ENCODE measurements at places on chromosomes 16 and 17.
A peak's percentile ranks its signal among the peaks of the same experiment; 100 is the strongest.

- peak; percentile 92 for DNase-seq
Measured at GRCh38 chr16:89721546-89722391, 432 bp downstream of the ZNF276 start.

GRCh38 chr16:80851831-80852230 lies 47.4 kb upstream of the CDYL2 start:
- DNase-seq, result peak; percentile 14

GRCh38 chr17:65558683-65559460 lies 2.6 kb downstream of the AXIN2 start:
- DNase-seq, result peak; percentile 16

DNA sequence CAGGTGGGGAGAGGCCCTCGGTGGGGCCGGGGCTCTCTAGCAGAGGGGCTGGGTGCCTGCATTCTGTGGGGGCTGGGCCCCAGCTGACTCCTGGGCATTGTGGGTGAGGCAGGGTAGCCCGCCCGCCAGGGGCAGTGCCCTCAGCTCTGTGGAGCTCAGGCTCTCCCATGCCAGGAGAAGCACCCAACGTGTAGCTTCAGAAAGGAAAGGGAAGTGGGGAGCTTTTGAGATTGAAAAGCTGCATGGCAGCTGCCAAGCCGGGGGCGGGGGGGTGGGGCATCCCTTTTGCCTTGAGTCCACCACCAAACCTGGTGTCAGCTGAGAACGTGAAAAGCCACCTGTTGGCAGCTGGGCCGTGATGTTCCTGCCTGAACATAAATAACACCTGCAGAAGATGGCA lies 192.1 kb upstream of the CIBAR2 start:
- DNase-seq, result no peak

GRCh38 chr17:38910325-38910724 lies 15.1 kb upstream of the LASP1NB start:
- DNase-seq, result no peak

DNA sequence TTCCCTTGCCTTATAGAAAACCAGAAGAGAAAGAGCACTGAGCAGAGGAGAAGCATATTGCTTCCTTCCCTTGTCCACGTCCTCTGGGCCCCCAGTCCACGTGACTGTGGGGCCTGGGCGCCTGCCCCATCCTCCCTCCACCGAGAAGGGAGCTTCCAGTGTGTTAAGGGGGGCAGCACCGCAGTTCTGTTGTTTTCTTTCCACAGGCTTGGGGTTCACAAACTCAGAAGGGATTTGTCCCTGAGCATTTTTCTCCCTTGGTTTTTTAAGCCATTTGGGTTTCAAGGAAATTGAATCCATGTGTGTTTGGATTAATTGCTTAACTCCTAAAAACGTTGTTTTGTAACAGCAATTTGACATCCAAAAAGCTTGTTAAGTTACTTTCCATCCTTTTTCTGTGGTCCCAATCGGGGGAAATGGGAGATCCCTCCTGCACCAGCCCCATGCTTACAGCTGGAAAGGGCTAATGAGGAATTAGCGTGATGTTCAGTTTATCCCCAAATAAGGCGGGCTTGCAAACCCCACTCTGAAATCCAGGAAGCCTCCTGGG lies 347.5 kb upstream of the TNRC6C start:
- DNase-seq, result no peak

DNA sequence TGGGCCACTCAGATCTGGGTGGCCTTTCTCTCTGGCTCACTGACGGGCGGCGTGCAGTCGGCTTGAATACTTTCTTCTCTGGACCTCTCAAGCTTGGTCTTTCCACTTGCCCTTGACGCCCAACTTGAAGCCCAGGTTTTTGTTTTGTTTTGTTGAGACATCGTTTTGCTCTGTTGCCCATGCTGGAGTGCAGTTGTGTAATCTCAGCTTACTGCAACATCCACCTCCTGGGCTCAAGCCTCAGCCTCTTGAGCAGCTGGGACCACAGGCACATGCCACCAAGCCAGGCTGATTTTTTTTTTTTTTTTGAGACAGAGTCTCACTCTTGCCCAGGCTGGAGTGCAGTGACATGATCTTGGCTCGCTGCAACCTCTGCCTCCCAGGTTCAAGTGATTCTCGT lies 22.7 kb upstream of the KIF19 start:
- no peak for DNase-seq

DNA sequence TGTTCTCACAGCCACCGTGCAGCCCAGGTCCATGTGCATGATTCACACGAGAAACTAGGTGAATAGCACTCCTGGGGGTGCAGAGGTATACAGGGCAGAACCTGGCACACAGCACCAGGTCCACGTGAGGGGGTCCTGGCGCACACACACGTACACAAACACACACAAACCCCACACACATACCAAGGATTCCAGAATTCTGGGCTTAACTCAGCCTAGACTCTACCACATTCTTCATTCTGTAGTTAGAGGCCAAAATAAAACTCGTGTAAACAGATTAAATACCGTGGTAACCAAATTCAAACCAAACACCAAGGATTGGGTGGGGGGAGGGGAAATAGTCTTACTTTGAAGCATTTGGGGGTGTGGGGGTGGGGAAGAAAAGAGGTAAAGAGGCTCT lies 58.5 kb downstream of the XYLT1 start:
- DNase-seq, result no peak

DNA sequence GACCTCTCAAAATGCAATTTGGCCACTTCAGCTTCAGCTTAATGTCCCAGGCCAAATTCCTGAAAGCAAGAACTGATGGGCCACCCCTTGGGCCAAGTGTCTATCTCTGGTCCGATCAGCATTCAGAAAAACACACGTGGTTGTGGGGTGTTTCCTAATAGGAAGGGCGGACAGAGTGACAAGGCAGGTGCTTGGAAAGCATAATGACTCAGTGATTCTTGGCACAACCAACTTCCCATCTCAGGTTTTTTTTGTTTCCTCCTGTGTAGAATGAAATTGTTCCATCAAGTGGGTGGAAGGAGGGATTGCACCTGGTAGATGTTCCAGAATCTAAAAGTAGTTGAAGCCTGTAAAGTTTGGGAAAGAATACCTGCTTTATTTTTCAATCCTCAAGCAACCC lies 155.6 kb downstream of the HS3ST2 start:
- no peak for DNase-seq

DNA sequence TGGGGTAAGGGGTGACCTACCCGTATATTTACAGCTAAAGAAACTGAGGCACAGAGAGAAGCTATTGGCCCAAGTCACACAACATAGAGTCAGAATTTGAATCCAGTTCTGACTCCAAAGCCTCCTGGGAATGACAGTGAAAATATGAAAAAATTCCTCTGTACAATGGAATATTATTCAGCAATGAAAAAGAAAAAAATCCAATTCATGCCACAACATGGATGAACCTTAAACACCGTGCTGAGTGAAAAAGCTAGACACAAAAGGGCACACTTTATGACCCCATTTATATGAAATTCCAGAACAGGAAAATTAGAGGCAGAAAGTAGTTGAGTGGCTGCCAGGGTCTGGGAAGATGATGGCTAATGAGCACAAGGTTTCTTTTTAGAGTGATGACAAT lies 75.4 kb downstream of the LITAF start:
- DNase-seq, result no peak

Data from CD4-positive, alpha-beta memory T cell (primary cell).